ENCODE measurements at places on chromosomes 16 and 17.

DNA sequence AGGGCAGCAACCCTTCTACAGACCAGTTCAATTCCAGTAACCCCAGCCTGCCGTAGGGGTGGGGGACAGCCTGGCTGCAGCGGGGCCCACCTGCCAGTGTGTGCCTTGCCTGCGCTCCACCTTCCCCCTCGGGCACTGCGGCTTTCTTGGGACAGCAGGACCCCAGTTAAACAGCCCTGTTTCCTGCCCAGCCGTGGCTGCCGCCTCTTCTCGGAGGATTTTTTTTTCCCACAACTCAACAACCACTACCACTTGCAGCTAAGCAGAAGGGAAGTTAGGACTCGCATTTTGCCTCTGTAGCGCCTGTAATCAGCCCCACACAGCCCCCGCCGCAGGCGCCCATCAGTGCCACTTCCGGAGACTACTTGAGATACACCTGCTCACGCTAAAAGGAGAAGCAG, 76.1 kb downstream of the RAI1 start:
- DNase-seq: peak; percentile 71

DNA sequence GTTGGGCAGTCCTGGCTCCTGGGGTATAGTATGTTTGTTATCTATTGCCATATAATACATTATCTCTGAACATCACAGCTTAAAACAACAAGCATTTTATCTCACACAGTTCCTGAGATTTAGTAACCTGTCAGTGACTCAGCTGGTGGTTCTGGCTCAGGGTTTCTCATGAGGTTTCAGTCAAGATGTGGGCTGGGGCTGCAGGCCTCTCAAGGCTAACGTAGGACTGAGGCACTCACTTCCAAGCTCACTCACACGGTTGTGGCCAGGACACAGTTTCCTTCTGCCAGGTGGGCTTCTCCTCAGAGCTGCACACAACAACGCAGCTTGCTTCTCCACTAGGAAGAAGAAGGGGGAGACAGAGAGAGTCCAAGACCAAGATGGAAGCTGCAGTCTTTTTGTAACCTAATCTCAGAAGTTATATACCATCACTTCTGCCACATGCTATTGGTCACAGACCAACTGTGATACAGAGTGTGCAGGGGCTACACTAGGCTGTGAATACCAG, 10.3 kb upstream of the MED13 start:
- no peak for DNase-seq

DNA sequence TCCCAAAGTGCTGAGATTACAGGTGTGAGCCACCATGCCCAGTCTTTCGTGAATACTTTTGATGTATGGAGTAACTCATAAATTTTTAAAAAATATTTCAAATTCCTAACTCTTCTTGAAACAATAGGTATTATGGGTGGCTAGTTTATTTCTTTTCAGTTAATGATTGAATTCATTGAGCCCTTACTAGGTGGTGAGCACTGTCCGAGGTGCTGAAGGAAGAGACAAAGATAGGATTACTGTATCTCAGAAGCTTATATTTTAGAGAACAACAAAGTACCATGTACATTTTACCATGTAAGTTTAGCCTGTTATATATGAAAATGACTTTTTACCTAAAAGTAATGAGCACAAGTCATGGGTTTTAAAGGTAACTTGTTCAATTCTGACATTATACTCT, 418.3 kb downstream of the NPIPA7 start:
- DNase-seq: no peak

DNA sequence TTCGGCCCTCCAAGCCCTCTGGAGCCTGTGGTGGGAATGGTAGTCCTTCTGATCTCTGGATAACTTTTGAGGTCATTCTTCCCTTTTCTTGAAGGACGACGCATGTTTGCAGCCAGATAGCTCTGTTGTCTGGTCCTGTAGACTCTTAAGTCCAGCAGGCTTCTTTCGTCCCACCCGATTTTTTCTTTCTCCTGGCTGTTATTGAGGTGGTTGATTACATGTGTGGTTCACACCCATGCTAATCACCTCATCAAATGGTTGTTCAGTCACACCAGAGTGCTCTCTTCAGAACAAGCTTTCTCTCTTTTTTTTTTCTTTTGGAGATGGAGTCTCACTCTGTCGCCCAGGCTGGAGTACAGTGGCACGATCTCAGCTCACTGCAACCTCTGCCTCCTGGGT, 30.6 kb downstream of the PIGL start:
- DNase-seq: no peak

GRCh38 chr17:4375039-4375748, 8.7 kb upstream of the UBE2G1 start:
- DNase-seq: no peak

- no peak for DNase-seq
Observed at GRCh38 chr16:87369796-87370719, 13.5 kb downstream of the FBXO31 start.

DNA sequence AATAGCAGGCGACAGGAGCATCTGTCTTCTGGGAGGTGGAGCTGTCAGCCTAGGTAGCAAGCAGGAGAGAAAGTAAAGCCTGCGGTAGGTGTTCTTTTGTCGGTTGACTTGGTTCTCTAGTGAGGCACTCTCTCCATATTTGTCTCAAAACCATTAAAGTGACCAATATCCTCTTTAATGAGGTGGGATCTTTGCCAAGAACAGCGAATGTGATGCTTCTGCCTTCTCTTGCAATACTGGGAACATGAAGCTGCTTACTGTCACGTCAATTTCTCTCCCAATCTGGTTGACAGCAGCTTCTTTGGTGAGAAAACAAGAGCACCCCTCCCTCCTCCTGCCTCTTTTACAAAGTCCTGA, 176.7 kb downstream of the ABCC12 start:
- no peak for DNase-seq

DNA sequence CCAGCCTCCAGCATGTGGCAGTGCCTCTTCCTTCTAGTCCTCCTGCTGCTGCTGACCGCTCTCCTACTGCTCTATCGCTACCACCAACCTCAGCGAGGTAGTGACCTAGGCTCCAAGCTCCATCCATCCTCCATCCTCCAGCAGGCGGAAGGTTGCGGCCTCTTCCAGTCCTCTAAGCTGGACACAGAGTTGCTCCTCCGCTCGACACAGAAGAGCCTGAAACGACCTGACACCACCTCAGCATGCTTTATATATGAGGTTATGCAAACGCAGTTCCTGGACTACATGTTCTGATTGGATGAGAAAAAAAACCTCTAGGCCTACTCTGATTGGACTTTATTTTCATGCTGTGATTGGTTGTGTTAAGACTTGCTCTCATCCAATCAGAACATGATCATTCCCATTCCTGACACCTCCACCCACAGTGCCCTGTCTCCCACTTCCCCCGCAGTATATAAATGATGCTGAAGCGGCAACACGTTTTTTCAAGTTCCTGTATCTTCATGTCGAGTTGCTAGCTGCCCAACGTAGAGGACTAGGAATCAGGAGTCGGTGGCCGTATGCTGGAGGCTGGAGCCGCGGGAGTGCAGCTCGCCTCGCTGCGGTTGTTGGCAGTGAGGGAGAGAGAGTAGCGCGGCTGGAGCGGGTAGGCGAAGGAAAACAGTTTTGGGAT, 398.1 kb downstream of the KCNJ18 start:
- DNase-seq: no peak

DNA sequence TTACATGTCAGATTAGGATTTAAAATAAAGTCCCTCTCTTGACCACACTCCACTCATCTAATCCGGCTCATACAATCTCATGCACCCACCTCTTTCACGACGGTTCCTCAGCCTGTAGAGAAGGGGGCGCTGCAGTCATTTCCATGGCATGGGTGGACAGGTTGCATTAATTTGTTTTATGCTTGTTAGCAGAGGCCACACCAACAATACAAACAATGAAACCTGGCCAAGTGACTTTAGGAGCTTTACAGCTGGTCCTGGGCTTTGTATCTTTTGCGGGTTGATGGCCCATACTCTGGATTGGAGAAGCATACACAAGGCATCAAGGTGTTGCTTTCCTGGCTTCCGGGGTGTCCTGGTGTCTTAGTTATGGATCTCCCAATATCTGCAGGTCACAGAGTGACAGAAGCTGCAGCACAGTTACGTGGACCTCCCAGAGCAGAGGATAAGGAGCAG, 9.7 kb upstream of the SNF8 start:
- no peak for DNase-seq

DNA sequence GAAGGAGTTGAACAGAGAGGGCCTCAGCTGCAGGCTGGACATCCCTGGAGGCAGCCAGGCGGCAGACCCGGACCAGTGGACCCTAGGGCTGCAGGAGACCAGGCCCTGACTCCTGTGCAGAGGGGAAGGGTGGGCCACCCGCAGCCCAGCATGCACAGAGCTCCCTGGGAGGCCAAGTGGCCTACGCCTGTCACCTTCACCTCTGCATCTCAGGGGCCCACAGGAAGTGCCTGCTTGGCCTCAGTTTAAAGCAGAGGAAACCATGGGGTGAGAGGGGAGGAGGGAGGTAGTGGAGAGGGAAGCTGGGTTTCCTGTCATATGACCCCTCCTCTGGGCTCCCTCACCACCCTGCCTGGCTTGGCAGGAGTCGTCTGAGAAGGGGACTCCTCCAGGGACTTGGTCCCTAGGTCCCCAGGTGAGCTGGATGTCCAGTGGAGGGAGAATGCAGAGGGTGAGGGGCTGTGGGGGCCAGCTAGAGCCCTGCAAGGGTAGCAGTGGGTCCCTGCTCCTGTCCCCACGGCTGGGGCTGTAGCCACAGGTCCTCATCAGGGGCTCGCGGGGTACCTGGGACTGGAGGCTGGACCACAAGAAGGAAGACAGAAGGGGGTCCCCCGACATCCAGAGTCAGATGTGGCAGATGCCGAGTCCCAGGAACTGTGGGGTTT, at the start of gene TMC8:
Gene TMC8, plus strand, starts transcription at position 335 of the 665 bp plus-strand sequence. CDS start 818 bp downstream, outside the sequence.
- no peak for DNase-seq

DNA sequence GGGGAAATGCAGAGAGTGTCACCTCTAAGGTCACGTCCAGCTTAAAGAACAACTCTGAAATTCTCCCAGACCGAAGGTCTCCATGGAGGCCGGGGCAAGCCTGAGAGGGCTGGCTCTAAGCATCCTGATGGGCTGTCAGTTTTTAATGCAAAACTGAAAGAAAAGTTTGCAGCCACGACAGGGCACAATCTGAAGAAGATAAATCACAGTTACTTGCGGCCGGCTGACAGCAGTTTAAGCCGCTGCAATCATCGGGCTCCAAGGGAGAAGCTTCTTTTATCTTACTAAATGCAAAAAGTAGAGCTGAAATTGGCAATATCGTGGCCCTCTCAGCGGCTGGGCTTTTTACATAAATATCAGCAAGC, 168.8 kb downstream of the CYLD start:
- no peak for DNase-seq

- no peak for DNase-seq
Observed at GRCh38 chr17:49523706-49524472, 28.8 kb downstream of the NGFR start.

DNA sequence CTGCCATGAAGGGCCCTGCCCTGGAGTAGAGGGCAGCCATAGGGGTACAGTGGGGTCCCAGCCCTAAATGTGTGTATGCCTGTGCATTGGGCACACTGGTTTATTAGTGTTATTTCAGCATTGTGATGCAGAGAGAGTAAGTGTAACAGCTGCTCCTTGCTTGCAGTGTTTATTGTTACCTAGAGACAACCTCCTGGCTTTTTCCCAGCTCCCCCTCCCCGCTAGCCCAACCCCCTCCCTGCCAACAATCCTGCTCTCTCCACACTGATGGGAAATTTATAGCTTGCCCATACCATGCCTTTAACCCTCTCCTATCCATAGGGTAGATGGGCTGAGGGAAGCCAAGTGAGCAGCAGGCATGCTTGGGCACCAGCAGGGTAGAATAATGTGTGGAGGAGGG, 51.3 kb downstream of the NEUROD2 start:
- no peak for DNase-seq

DNA sequence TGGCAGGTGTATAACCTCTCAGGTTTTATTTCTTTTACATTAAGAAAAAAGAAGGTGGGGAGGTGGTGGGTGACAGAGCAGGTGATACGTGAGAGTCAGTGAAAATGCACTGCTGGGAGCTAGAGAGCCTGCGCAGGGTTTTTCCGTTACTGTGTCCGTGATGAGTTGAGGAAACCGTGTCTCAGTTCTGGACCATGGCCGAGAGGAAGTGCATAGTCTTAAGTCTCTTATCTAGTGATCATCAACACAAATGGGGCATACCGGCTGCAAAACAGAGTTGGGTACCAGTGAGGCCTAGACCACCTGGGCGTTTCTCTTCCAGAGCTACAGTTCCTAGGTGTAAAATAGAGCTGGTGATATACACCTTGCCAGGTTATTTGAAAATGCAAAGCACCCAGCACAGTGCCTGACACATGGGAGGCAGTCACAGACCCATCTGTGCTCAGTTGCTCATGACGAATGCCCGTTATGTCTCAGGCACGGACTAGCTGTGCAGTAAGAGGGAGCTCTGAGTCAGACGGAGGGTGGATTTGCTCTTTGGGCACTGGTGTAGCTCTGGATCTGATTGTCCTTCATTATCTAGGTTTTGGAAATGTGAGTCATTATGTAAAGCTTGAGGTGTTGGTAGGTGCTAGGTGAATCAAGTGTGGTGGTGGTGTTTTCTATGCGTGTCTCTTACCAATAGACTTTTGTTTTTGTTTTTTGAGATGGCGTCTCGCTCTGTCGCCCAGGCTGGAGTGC, 60.9 kb downstream of the RPTOR start:
- DNase-seq: no peak

DNA sequence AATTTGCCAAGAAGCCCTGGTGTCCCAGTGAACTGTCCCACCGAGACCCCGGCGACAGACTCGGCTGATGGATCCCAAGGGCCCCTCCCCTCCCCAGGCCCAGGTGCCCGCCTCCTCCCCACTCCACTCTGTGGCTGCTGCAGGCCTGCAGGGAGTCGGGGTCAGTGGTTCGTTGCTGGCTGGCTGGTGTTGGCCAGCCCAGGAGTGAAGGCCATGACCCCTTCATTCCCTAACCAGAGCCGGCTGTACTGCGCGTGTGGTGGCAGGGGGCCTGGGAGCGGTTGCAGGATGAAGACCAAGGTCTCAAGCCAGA, 9.2 kb upstream of the TBX2 start:
- no peak for DNase-seq
